Right cardiac atrium (tissue), 5 donors: ENCODE measurements at places on chromosomes 6 and 20. TPM values are rescaled to one million over a fixed set of nuclear protein-coding genes. Genes with fewer than 3 reads are reported as not detected.

The BAK1 gene
- total RNA-seq, result 16.2 TPM

The ARFGEF3 gene
- 2.0 TPM for total RNA-seq

The EFCAB8 gene
- not detected for total RNA-seq

The TTPAL gene
- 6.7 TPM for total RNA-seq

The FAM217A gene
- not detected for total RNA-seq

The PRPH2 gene
- total RNA-seq, result 1.9 TPM

The SLC26A8 gene
- 0.29 TPM for total RNA-seq

The HTR1B gene
- not detected for total RNA-seq

The HUS1B gene
- total RNA-seq, result 0.31 TPM

The KCNK5 gene
- 1.9 TPM for total RNA-seq

The BMP7 gene
- total RNA-seq, result 34.9 TPM

The LAMP5 gene
- not detected for total RNA-seq

The VSTM2L gene
- 164 TPM for total RNA-seq

The PAX1 gene
- total RNA-seq, result not detected

The ADAM33 gene
- total RNA-seq, result 11.8 TPM

The HCRTR2 gene
- total RNA-seq, result not detected

The ZBTB46 gene
- total RNA-seq, result 15.8 TPM

The RFX6 gene
- not detected for total RNA-seq

The GMEB2 gene
- 7.0 TPM for total RNA-seq
